Upper lobe of left lung (tissue), 6 donors: ENCODE measurements at places on chromosomes 12 and 14. TPM values are rescaled to one million over a fixed set of nuclear protein-coding genes. Genes with fewer than 3 reads are reported as not detected.

DNA sequence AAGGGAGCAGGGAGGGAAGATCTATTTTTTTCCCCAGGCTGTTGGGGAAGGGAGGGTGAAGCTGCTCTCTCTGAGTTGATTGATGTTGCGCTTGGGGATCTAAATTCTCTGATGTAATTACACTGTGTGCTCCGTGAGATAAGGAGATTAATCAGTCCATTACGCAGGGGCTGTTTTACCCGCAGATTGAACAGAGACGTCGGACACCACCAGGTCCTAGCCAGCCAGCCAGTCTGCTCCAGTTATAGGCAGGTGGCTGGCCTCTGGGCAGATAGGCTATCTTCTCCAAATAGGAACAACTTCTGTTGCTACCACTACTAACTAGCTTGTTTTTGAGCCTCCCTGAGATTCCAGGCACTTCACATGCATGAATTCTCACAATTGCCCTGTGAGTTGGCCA is 91.1 kb downstream of the SRRM4 start:
- H3K27ac ChIP-seq, result no peak overlapping the region
- DNase-seq, result no peak
- no peaks in the 10 kb centered on the region for H3K4me1 ChIP-seq
- no peak overlapping the region for H3K4me3 ChIP-seq

Gene HSPB8
- total RNA-seq, result 59.9 TPM

Gene ESPL1
- 2.1 TPM for total RNA-seq

Gene CHGA
- total RNA-seq, result 0.81 TPM

DNA sequence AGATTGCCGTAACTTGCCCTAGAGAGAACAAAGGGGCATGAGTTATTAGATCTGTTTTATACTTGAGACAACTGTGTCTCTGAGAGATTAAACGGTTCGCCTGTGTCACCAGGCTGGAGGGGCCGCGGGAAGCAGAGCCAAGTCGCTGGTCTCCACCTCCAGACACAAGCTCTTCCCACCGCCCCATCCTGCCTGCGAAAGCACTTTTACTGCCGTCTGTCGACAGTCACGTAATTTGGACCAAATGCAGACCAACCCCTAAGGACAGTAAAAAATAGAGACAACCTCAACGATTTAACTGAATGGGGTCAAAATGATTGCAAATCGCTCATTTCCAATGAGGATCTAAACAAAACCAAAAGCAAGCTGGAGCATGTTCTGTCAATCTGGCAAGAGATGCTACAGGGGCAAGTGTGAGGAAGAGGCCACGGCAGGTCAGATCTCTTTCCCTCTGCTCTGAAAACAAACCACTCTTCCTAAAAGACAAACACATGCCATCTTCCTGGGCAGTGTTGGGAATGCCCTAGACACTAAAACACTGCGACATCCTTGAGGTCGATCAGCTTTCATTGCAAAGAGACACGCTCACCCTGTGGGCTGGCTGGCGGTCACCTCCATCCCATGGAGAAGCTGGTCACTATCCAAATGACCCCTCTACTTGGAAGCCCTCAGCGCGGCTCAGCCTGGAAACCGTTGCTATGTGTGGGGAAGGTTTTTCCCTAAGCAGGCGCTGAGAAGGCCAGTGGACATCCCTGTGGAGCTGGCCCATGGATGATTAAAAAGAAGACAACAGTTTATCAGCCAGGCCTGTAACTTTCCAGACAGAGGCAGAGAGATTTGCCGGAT is 17.1 kb downstream of the GSC start:
- no peak overlapping the region for H3K27ac ChIP-seq
- peak; percentile 17 for DNase-seq
- H3K36me3 ChIP-seq, result no peaks in the 10 kb centered on the region

DNA sequence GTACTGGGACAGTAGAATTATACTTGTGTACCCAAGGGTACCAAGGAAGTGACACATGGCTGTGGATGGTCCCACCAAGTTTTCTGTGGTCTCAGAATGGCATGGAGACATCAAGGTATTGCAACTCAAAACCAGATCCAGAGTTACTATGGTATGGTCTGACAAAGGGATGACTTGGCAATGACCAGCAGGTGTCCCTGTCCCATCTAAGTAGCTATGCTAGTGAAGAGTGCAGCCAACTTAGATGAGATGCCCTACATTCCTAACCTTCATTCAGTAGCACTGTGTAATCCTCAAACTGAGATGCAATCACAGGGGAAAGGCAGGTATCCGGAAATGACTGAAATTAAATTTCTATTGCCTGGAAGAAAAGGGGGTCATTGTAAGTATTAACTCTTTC is 188.7 kb upstream of the TMEM260 start:
- H3K36me3 ChIP-seq, result no peaks in the 10 kb centered on the region
- no peak overlapping the region for H3K27ac ChIP-seq
- peaks cover 4% of the 10 kb centered on the region for H3K4me1 ChIP-seq

DNA sequence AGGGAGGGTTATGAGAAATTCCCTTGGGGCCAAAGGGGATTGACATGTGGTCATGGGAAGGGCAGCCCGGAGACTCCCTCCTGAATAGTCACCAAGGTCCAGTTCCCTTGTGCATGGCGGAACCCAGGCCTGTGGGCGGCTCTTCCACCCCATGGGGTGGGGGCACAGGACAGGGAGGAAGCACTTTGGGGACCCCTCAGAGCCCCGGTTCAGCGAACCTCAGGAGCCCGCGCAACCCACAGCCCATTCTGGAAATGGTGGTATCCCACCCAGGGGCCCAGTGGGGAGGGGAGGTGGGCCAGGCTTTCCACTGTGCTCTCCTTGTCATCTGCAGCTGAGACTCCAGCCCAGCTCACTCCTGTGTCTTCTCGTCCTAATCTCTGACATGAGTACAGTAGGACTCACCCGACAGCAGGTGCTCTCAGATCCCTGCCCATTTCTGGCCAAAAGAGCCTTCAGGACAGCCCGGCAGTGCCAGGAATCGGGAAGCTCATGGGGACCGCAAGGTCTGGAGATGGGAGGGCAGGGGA is 255.2 kb upstream of the SFSWAP start:
- no peaks in the 10 kb centered on the region for H3K4me1 ChIP-seq
- no peak overlapping the region for H3K4me3 ChIP-seq
- H3K36me3 ChIP-seq, result no peaks in the 10 kb centered on the region

Gene LMNTD1
- 1.9 TPM for total RNA-seq

- no peak overlapping the region for H3K4me3 ChIP-seq
- H3K4me1 ChIP-seq, result no peaks in the 10 kb centered on the region
- no peak overlapping the region for H3K27ac ChIP-seq
- no peak for DNase-seq
- peaks cover 13% of the 10 kb centered on the region for H3K36me3 ChIP-seq
Observed at GRCh38 chr12:57397441-57397840, 33.4 kb downstream of the R3HDM2 start.

Gene SMARCC2
- total RNA-seq, result 107 TPM

Gene FCF1
- 28.0 TPM for total RNA-seq

DNA sequence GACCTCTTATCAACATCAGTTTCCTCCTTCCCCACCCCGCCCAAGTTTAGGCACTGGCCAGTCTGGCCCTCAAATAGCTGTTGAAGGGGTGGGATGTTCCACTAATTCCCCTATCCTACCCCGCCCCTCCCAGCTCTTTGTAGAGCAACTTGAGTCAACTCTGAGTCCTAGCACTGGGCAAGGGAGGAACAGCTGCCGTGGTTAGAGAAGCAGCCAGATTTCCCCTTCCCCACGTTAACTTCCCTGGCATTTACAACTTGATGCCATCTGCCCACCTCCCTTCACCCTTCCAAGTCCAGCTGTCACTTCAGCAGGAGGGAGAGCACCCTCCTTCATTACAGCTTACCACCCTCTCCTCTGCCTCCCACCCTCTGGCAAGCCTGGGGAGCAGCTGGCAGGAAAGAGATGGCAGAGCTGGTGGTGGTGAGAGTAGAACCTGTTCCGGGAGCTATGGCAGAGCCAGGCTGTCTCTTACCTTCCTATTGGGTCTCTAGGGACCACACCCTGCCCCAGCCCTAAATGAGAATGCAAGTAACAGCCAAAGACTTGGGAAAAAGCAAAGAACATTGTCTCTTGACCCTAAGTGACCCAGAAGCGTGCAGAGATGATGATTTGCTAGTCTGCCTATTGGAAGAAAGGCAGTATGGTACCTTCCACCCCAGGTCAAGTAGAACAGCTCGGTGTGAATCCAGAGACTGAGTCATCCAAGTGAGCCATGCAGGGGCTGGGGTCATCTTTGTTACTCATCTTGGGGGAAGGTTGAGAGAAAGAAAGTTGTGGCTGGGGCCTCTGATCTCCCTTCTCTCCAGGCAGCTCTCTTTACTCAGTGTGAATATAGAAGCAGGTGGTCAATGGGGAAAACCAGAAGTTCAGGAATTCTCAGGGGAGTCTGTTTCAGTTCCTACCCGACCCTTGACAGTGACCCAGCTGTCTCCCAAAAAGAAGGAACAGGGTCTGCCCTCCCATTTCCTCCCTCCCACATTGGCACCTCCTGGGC is 1.5 kb downstream of the BLOC1S1 start:
- H3K4me1 ChIP-seq, result peaks cover 63% of the 10 kb centered on the region
- DNase-seq, result no peak
- H3K4me3 ChIP-seq, result peak overlapping the region; percentile 87
- no peaks in the 10 kb centered on the region for H3K36me3 ChIP-seq
- H3K27me3 ChIP-seq, result no peaks in the 10 kb centered on the region
- peak overlapping the region; percentile 97 for H3K27ac ChIP-seq

DNA sequence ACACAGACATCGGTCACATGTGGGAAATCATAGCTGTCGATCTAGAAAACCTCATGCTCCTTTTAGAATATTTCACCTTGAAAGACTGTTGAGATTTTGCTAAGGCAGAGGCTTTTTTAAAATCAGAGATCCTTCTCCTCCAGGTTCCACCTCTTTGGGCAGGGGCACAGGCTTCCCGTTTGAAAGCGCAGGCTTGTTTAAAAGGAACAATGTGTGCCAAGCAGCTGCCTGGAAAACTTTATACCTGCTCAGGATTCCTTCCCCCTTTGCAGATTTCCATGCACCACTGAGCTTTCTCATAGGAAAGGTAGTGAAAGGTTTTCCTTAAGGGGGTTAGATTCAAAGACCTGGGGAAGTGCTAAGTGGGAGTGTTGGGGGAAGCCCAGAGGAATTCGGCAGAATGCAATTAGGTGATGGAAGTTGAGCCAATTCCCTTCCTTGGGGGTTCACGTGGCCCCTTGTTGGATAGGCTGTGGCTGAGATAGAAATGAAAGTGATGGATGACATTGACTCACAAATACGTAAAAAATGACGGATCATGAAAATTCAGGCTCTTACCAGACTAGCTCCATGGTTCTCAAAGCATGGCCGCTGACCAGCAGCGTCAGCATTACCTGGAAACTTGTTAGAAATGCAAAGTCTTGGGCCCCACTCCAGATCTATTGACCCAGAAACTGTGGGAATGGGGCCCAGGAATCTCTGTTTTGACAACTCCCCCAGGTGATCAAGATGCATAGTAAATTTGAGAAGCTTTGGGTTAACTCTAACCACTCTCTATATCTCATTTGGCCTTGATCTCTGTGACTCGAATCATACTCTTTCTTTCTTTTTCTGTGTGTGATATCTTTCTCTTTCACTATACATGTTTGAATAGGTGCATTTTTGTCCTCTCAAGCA is 281.4 kb upstream of the FKBP4 start:
- no peaks in the 10 kb centered on the region for H3K36me3 ChIP-seq
- no peaks in the 10 kb centered on the region for H3K27me3 ChIP-seq
- no peak for DNase-seq
- no peaks in the 10 kb centered on the region for H3K4me1 ChIP-seq
- no peak overlapping the region for H3K4me3 ChIP-seq
- H3K27ac ChIP-seq, result no peak overlapping the region

- H3K27ac ChIP-seq, result no peak overlapping the region
- H3K4me1 ChIP-seq, result no peaks in the 10 kb centered on the region
- H3K4me3 ChIP-seq, result no peak overlapping the region
- no peak for DNase-seq
- no peaks in the 10 kb centered on the region for H3K36me3 ChIP-seq
Observed at GRCh38 chr12:72110937-72111650, 161.1 kb upstream of the TRHDE start.

- H3K4me1 ChIP-seq, result no peaks in the 10 kb centered on the region
- H3K27me3 ChIP-seq, result no peaks in the 10 kb centered on the region
- no peak for DNase-seq
- H3K36me3 ChIP-seq, result no peaks in the 10 kb centered on the region
- no peak overlapping the region for H3K4me3 ChIP-seq
- H3K27ac ChIP-seq, result no peak overlapping the region
Observed at GRCh38 chr14:55248411-55248810, 22.8 kb upstream of the FBXO34 start.

Gene BTBD6
- total RNA-seq, result 71.7 TPM

DNA sequence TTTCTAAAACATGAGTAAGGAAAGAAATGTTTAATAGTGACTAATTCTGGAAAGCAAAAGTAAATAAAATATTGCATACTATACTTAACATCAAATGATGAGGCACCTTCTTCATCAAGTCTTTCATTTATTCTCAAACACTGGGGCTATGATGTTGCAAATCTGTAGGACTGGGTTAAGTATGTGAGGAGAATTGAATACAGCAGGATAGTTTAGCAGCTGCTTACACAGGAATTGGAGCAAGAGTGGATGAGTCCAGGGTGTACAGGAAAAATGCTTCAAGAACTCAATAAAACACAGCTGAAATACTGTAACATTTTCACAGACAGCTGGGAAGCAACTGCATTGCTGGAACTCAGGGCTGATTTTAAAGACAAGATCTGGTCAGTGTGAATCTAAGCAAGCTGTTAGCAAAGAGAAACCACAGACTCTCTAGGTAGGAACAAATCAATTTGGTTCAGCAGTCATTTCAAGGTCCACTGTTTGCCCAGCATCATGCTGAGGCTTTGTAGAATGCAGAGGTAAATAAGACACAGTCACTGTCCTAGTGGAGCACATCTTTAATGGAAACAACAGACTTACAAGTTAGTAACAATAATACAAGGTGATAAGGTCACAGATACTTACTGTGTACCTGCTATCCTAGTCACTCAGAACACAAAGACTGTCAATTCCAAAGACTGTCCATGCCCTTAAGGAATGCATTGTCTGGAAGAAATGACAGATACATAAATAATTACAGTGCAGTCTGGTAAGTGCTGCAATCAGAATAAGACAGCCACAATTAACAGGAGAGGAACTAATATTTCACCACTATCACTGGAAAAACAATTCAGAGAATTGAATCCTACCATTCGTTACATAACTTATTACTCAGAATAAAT is 96.8 kb upstream of the DACT1 start:
- no peaks in the 10 kb centered on the region for H3K36me3 ChIP-seq
- no peaks in the 10 kb centered on the region for H3K4me1 ChIP-seq
- no peak overlapping the region for H3K4me3 ChIP-seq
- no peaks in the 10 kb centered on the region for H3K27me3 ChIP-seq
- H3K27ac ChIP-seq, result no peak overlapping the region

- H3K27ac ChIP-seq, result no peak overlapping the region
- no peaks in the 10 kb centered on the region for H3K27me3 ChIP-seq
- no peak for DNase-seq
- no peak overlapping the region for H3K4me3 ChIP-seq
- no peaks in the 10 kb centered on the region for H3K36me3 ChIP-seq
Observed at GRCh38 chr12:57370696-57371095, 60.1 kb downstream of the R3HDM2 start.

- H3K27me3 ChIP-seq, result no peaks in the 10 kb centered on the region
- no peak overlapping the region for H3K27ac ChIP-seq
- no peaks in the 10 kb centered on the region for H3K36me3 ChIP-seq
- no peak overlapping the region for H3K4me3 ChIP-seq
- peaks cover 16% of the 10 kb centered on the region for H3K4me1 ChIP-seq
Observed at GRCh38 chr14:96574171-96574632, 72.0 kb downstream of the PAPOLA start.

Gene TSHR
- not detected for total RNA-seq

GRCh38 chr14:37037636-37038387 is 134.6 kb downstream of the SLC25A21 start:
- H3K36me3 ChIP-seq, result no peaks in the 10 kb centered on the region
- H3K4me3 ChIP-seq, result no peak overlapping the region
- H3K27me3 ChIP-seq, result no peaks in the 10 kb centered on the region

Gene EID3
- total RNA-seq, result 9.9 TPM

Gene MANSC4
- total RNA-seq, result not detected
